ENCODE measurements at places on chromosomes 4 and X. TPM values are rescaled to one million over a fixed set of nuclear protein-coding genes. Genes with fewer than 3 reads are reported as not detected.

Gene PIR
- total RNA-seq = 53.4 TPM

DNA sequence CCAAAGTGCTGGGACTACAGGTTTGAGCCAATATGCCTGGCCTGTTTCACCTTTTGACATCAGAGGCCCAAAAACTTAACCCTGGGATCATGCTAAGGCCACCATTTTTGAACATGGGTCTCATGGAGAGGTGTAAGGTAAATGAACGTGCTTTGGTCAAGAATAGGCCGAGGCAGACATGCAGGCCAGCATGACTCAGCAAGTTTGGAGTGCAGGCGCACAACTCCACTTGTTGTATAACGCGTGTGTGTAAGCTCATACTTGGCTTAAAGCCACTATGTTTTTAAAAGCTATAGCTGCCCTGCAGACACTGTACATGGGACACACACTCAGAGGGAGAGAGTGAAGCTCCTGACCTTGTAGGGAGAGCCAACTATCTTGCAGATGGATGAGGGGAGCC, 43.8 kb upstream of the HPSE start:
- H3K36me3 ChIP-seq = peaks cover 3% of the 10 kb centered on the region
- no peak for DNase-seq
- H3K4me3 ChIP-seq = no peak overlapping the region
- H3K27ac ChIP-seq = no peak overlapping the region

- H3K4me1 ChIP-seq = peaks cover 10% of the 10 kb centered on the region
- no peak for DNase-seq
- no peak overlapping the region for H3K27ac ChIP-seq
- peaks cover 3% of the 10 kb centered on the region for H3K36me3 ChIP-seq
Measured at GRCh38 chrX:46673620-46674359, 85.1 kb downstream of the SLC9A7 start.

DNA sequence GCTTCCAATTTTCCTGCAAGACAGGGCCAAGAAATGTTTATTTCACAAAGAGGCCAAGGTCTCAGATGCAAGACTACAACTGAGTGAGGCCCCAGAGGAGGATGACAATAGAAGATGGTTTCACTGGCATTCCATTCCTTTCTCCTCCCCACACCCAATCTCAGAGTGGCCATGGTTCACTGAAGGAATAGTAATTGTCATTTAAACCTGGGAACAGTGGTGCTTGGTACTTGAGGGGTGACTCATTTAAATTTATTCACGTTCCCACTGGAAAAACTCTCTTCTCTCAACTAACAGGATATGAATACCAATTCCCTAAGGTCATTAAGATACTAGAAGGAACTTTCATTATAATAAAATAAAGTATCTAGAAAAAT, 35.3 kb upstream of the CXCL8 start:
- DNase-seq = no peak
- peaks cover 19% of the 10 kb centered on the region for H3K4me1 ChIP-seq
- no peak overlapping the region for H3K27ac ChIP-seq
- no peak overlapping the region for H3K4me3 ChIP-seq

DNA sequence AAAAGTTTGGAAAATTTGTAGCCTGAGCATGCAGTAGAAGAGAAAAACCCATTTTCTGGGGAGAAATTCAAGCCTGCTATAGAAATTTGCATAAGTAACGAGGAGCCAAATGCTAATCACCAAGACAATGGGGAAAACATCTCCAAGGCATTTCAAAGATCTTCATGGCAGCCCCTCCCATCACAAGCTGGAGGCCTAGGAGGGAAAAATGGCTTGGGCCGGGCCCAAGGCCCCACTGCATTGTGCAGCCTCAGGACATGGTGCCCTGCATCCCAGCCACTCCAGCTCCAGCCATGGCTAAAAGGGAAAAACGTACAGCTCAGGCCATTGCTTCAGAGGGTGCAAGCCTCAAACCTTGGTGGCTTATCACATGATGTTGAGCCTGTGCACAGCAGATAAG, 87.7 kb downstream of the SHROOM4 start:
- H3K4me3 ChIP-seq = no peak overlapping the region
- no peaks in the 10 kb centered on the region for H3K27me3 ChIP-seq
- no peak for DNase-seq
- peaks cover 3% of the 10 kb centered on the region for H3K36me3 ChIP-seq
- H3K4me1 ChIP-seq = no peaks in the 10 kb centered on the region
- no peak overlapping the region for H3K27ac ChIP-seq

DNA sequence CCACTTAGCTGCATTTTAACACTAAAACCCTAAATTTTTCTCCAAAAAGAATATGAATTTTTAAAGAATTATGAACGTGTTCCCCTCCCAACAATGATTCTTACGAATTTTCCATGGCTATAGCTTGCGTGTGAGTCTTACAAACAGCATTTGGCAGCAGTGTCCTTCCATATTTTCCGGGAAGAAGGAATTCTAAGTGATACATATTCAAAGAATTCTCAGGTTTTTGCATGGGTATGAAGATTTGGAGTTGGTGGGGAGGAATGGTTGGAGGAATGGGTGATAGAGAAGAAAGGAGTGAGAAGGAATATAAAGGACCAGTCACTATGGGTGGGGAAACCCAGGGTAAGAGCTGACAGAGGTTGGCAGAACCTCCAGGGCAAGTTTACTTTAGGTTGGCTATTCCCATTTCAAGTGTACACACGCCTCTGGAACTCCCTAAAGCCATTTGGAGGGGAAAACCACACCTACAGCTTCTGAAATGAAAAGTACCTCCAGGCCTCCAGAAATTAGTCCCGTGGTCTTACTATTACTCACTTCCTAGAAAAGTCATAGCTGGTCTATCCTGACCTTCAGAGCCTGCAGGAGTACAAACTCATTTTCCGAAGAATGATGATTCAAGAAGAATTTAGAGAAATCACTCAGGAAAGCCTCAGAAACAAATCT, 420.8 kb upstream of the DIPK2B start:
- H3K27ac ChIP-seq = no peak overlapping the region
- no peak for DNase-seq
- H3K4me1 ChIP-seq = no peaks in the 10 kb centered on the region
- H3K36me3 ChIP-seq = peaks cover 5% of the 10 kb centered on the region
- H3K27me3 ChIP-seq = no peaks in the 10 kb centered on the region
